ENCODE measurements at places on chromosomes 16 and 17.

- no peak for DNase-seq
Observed at GRCh38 chr16:73523209-73523608, 475.3 kb upstream of the ZFHX3 start.

DNA sequence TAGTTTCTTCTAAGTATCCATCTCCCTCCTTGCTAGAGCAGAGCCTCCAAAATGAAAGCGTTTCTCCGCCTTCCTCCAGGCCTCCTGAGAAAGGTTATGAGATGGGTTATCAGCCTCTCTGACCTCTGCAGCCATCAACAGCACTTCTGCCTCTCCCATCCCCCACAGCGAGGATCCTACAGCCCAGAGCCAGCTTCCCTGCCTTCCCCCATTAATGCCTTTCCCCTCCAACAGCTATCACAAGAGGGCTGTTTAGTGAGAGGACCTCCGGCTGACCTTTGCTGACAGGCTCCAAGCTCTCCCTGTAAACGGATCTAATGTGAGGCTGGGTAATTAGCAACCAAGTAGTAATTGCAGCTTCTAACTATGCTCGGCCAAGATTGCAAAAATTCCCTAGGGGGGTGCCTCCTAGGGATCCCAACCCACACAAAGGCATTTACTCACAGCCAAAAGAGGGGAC is 55.8 kb downstream of the ZFHX3 start:
- DNase-seq: no peak

DNA sequence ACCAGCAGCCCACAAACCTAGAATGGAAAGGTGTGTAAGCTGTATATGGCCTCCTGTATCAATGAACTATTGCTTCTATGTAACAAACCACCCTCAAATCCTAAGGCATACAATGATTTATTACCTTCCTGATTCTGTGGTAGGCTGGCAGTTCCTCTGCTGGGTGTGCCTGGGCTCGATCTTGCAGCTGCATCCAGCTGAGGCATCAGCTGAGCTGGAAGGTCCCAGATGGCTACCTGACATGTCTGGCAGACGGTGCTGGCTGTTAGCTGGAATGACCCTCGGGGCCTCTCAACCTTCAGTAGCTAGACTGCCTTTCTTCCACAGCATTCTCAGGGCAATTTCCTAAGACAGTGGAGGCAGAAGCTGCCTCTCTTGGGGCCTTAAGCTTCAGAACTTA is 152.7 kb downstream of the RAB11FIP4 start:
- DNase-seq: no peak

GRCh38 chr17:78878871-78879527 is 24.0 kb downstream of the CEP295NL start:
- DNase-seq: no peak

DNA sequence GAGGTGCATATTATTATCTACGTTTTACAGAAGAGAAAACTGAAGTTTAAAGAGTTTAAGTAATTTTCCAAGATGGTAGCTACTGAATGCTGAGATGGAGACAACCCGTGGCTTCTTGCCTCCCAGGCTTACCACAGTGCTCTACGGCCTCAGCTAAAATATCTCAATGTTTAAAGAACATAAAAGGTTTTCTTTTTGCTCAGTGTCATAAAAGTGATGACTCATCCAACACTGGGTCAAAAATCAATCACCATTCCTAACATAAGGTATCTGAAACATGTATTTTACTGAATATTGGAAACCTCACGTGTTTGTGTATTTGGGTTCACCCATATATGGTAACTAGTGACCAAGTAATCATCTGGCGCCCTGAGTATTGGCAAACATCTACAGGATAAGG is 18.4 kb downstream of the ABCA9 start:
- no peak for DNase-seq

- no peak for DNase-seq
Observed at GRCh38 chr17:10059684-10060211, 138.7 kb downstream of the GAS7 start.

DNA sequence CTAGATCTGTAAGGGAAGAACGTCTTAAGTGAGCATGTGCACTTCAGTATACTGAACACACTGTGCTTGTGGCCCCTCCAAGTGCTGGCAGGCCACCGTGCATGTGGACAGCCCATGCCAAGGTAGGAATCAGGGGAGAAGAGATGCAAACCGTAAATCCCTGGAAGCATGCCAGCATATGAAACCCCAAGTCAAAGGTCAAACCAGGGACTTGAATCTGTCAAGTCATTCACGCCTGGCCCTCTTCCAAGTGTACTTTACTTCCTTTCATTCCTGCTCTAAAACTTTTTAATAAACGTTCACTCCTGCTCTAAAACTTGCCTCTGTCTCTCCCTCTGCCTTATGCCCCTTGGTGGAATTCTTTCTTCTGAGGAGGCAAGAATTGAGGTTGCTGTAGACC is 2.8 kb upstream of the ATXN2L start:
- no peak for DNase-seq

- no peak for DNase-seq
Observed at GRCh38 chr17:49862781-49863331, 15.0 kb upstream of the TAC4 start.

DNA sequence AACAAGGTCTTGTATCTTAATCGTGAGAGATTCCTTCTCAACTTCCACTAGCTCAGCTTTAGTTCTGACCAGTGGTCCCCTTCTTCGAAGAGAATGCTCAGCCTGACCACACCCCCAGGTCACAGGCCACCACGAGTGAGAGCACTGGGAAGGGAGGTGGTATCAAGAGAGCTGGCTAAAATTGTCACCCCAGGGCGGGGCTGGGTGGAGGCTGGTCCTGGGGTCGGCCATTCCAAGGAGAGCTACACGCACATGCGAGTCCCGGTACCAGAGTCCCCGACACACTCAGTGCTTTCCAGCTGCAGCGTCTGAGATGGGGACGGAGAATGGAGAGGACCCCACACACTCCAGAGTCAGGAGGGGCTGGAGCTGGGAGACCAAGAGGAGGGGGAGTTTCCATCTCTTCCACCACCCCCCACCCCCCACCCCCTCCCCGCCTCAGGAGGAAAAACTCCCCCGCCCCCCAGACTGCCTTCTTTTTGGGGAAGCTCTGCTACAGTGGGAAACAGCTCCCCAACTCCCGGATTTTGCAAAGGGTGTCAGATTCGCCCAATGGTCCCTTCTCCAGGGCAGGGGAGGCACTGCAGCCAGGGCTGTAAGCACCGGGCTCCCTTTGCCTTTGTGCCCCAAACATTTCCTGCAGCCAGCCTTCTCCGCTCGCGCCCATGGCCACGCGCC is 1.6 kb downstream of the C1QL1 start:
- DNase-seq: no peak

- no peak for DNase-seq
Observed at GRCh38 chr17:13885953-13886889, 183.1 kb upstream of the COX10 start.

- peak; percentile 43 for DNase-seq
Observed at GRCh38 chr17:62703776-62704380, 76.4 kb downstream of the MRC2 start.

DNA sequence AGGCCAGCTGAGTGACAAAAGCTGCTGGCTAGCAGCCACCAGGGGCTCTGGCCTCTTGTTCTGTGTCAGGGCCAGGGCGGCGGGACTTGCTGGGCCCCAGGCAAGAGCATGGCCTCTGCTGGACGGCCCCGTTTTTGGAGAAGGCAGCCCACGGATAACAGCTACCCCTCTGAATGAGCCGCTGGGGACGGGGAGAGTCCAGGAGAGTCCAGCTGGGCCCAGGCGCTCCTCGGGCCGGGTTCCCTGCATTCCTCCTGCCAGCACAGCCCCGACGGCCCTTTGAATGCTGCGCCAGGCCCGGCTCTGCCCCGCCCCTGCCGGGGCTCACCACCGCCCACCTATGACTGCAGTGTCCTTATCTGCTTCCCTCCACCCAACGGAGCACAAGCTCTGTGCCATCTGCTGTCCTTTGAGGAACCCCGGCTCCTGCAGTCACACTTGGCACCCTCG is 33.4 kb downstream of the SLC7A5 start:
- no peak for DNase-seq

DNA sequence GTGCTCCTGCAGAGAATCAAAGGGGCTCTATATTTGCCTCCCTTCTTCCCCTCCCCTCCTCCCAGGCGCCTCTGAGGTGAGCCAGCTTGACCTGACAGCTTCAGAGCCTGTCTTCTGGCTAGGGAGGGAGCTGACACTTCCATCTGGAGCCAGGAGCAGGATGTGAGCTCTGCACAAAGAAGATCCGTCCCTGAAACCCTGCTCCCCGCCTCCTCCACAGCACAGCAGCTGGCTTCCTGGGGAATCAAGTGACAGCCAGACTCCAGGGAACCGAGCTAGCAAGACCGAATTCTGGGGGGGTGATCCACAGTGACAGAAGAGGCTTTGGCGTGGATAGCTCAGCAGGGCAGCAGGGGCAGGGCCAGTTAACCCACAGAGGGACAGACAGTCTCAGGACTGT is 37.2 kb downstream of the CCDC182 start:
- no peak for DNase-seq

GRCh38 chr17:57911834-57912673 is 43.2 kb downstream of the CUEDC1 start:
- DNase-seq: no peak

DNA sequence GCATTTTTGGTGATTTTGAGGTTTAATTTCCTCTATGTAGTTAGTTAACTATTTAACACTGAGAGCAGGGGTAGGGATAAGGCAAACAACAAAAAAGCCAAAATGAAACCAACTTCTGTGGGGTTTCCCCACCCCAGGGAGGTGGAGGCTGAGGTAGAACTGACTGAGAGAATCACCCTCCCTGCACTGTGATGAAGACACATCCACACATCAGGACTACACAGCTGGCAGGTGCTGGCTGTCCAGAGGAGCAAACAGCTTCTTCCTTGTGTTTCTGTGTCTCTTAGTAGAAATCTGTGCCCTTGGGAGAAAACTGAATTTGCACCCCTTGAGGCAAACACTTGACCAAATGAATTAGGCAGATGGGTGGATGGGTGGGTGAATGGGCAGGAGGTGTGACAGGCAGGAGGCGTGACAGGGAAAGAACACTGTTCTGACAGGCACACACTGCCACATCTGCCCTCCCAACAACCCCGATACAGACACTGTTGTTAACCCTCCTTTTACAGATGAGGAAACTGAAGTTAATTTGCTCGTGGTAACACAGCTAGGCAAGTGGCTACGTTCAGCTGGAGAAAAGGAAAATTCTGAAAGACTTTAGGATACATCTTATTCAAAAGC is 62.9 kb upstream of the AMZ2 start:
- DNase-seq: no peak

DNA sequence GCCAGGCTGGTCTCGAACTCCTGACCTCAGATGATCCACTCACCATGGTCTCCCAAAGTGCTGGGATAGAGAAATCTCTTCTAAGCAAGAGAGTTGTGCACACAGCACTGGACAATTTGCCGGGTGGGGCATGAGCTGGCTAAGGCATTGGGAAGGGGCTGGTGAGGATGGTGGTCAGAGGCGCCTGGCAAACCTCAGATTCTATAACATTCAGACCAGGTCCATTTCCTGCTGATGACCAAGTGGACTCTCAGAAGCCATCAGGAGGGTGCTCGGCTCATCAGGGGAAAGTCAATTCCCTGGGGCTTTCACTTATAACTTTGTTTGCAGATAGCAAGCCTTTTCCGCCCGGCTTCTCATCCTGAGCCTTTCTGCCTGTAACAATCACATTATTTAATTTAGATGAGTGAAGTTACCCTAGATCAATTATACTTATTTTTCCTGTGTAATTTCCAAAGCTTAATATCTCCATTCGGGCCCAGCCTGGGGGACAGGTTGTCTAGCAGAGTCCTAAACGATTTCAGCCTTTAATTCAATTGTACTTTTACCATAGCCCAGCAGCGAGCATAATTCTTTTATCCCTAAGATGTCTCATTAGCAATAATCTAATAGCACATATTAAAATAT is 15.0 kb upstream of the SLC6A2 start:
- DNase-seq: no peak

- DNase-seq: no peak
Observed at GRCh38 chr17:50101346-50102163, 6.4 kb downstream of the PDK2 start.

- no peak for DNase-seq
Observed at GRCh38 chr17:74190154-74190553, 13.3 kb upstream of the RPL38 start.

- DNase-seq: no peak
Observed at GRCh38 chr16:24146518-24146917, 109.6 kb upstream of the CACNG3 start.

GRCh38 chr16:4548124-4548523 is 8.0 kb upstream of the C16orf96 start:
- DNase-seq: no peak

GRCh38 chr17:39239640-39240314 is 14.0 kb upstream of the STAC2 start:
- DNase-seq: peak; percentile 56

DNA sequence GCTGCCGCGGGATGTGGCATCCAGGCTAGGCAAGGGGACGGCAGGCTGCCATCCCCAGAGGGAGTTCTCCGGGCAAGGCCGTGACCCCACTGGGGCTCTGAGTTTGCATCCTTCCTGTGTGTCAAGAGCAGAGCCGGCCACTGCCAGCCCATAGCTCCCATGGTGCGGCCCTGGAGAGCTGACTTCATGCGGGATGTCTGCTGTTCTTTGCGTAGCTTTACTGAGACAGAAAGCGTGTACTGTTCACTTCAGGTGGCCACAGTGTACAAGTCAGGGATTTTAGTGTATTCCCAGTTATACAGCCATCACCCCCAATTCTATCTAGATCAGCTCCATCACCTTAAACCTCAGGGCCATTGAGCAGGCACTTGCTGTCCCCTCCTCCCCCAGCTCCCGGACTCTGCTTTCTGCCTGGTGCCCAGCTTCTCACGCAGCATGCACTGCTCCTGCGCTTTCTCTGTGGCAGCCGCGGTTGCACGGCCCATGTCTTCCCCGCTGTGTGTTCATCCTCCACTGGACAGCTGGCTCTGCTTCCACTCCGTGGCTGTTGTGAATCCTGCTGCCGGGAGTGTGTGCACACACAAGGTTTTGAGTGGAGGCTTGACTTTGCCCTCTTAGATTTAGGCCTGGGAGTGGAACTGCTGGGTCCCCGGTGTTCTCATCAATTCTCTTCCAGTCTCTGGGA is 71.2 kb downstream of the KLHDC4 start:
- DNase-seq: no peak

GRCh38 chr17:66555605-66556004 is 253.2 kb downstream of the PRKCA start:
- DNase-seq: no peak

GRCh38 chr17:53724726-53725125 is 98.0 kb upstream of the KIF2B start:
- DNase-seq: no peak

- DNase-seq: no peak
Observed at GRCh38 chr17:70750983-70751382, 581.7 kb downstream of the KCNJ2 start.

DNA sequence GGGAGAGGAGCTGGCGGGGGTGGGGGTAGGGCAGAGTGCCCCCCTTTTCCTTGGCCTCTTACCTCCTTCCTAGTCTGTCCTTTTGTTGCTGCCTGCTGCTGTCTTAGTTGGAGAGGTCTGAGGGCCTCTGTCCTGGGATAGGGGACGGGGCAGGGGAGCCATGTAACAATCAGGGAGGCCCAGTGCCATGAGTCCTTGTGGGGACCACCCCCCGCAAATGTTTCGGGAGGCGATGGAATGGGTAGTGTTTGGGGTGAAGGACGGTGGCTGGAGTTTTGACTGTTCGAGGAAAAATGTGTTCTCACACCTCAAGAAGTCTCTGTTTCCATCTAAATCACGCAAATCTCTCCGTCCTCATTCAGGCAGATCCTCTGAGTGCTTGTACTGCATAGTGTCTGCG is 99.0 kb downstream of the OR1D5 start:
- no peak for DNase-seq

GRCh38 chr16:81266680-81267095 is 28.2 kb downstream of the BCO1 start:
- no peak for DNase-seq

- no peak for DNase-seq
Observed at GRCh38 chr17:73533781-73534180, 110.5 kb downstream of the SDK2 start.
